Esophagus squamous epithelium (tissue), 5 donors: ENCODE measurements at places on chromosomes 12 and 14. TPM values are rescaled to one million over a fixed set of nuclear protein-coding genes. Genes with fewer than 3 reads are reported as not detected.

ALX1 gene
- total RNA-seq = not detected

GALNT8 gene
- total RNA-seq = not detected

CHMP4A gene
- total RNA-seq = 51.0 TPM

SLC38A1 gene
- total RNA-seq = 88.7 TPM

RNASE3 gene
- not detected for total RNA-seq

LRRC10 gene
- not detected for total RNA-seq

KRT78 gene
- total RNA-seq = 481 TPM

TAS2R7 gene
- total RNA-seq = 0.40 TPM

CCDC60 gene
- 1.3 TPM for total RNA-seq

CLEC6A gene
- not detected for total RNA-seq

ACOT4 gene
- 0.48 TPM for total RNA-seq

PTPN6 gene
- 11.0 TPM for total RNA-seq

ANKS1B gene
- 1.6 TPM for total RNA-seq

GRCh38 chr12:13628067-13628466 is 353.3 kb downstream of the GRIN2B start:
- DNase-seq = no peak

DNA sequence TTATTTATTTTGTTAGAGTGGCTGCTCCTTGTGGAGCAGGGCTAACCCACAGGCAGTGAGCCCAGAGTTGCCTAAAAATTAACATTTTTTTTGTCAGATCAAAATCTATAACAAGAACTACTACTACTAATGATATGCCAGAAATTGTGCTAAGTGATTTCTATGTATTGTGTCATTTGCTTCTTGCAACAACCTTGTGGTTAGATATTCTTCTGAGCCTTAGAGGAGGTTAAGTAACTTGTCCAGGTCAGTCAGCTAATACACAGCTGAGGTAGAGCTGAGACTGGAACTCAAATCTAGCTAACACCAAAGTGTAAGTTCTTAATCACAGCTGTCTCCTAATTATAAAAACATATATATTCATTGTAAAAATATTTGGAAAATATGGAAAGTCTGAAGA is 29.8 kb downstream of the CFL2 start:
- DNase-seq = no peak

DNA sequence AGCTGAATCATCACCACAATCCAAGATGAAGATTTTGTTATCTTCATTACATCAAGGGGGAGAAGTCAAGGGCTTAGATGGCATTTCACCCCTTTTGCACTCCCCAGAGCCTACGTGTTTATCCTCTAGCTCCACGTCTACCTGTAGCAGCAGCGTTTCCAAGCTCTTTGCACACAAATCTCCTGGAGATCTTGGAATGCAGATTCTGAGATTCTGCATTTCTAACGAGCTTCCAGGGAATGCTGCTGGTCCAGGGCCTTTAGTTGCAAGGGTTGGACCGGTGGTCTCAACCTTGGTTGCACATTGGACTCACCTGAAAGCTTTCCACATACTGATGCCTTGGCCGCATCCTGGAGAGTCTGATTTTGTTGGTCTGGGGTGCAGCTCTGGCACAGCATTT is 49.5 kb upstream of the STON2 start:
- DNase-seq = no peak

DNA sequence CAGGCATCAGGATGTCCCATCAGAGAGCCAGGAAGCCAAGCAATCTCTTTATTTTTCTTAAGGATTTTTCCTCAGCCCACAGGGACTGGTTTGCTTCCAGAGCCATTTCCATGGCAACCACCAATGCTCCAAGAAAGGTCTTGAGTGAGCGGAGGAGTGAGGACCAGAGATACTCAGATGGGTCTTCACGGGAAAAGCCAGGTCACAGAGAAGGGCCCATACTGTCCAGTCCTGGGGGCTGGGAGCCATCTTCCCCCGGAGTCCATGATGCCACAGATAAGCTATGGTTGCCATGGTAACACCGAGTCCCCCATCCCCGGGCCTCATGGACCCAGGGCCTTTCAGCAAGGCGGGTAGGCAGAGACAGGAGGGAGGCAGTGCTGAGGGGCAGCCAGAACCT is 28.6 kb downstream of the CMKLR1 start:
- no peak for DNase-seq

GRCh38 chr14:20332431-20332787 is 670 bp downstream of the CCNB1IP1 start:
- no peak for DNase-seq

GRCh38 chr12:47280543-47281300 is 201.0 kb upstream of the AMIGO2 start:
- no peak for DNase-seq

DNA sequence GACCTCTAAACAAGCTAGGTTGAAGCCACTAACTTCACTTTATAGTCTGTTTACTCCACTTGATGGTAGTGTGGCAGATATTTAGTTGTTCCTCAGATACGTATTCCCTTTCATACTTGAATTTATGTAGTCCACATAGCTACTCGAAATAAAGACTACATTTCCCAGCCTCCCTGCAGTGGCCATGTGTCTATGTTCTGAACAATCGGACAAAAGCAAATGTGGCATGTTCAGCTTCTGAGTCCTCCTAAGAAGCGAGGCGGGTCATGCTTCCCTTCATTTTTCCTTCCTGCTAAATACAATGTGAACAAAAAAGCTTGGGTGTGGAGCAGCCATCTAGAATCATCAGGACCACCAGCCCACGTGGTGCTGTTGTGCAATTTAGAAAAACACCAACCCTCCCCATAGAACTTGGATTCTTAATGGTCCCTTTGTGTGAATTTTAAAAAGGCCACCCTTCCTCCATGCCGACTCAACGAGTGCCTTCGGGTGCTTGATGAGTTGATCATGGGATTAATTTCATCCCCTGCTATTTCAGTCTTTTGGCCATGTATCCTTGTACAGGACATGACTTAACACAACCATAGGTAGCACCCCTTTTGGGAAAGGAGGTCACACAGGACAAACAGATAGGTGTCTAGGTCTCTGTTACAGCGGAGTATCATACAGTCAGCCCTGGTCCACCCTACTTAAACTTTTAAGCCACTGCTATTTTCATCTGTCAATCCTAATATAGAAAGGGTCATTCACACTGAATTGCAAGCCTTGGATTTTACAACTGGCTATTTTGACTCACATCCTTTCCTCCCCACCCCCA is 60.7 kb downstream of the ZFC3H1 start:
- no peak for DNase-seq

DNA sequence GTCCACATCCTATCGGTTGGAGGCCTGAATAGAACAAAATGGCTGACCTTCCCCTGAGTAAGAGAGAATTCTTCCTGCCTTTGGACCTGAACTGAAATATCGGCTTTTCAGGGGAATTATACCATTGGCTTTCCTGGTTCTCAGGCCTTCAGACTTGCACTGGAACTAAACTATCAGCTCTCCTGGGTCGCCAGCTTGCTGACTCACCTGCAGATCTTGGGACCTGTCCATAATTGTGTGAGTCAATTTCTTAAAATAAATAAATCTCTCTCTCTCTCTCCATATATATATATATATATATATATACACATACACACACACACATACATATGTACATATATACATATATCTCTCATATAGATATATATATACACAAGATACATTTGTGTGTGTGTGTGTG is 41.6 kb downstream of the KCNK10 start:
- DNase-seq = no peak

DNA sequence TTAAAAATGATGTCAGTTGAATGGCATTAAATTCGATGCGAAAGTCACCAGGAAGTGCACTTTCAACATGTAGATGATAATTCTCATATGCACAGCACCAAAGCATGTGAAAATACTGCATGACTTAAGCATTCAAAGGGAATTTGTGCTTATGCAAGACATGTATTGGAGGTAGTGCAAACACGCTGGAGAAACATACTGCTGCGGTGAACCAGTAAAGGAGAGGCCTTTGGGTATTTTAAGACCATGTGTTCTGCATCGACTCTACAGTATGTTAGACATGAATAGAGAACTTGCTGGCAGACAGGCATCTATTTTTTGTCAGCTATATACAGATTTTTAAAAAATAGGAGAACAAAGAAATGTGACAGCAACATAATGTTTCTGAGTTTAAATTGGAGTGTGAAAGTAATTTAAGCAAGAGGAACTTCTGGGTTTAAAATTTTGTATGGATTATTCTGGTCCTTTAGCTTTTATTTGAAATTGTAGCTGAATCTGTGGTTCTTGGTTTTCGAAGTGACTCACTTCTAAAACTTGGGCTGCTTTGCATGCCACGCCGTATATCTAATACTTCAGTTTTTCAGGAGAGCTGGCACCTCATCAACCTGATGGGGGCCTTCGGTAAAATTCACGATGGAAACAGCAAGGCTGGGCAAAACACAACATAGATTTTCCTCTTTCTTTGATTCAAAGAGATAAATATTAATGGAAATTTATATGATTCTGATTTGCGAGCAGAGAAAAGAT is 408.7 kb downstream of the APAF1 start:
- no peak for DNase-seq

GRCh38 chr12:122190842-122191668 is 8.1 kb downstream of the LRRC43 start:
- DNase-seq = no peak

GRCh38 chr14:33030386-33030785 is 91.7 kb downstream of the NPAS3 start:
- no peak for DNase-seq

GRCh38 chr12:120181991-120182631 is 12.4 kb downstream of the GCN1 start:
- no peak for DNase-seq

GRCh38 chr12:119819322-119819721 is 57.8 kb downstream of the CIT start:
- DNase-seq = no peak

DNA sequence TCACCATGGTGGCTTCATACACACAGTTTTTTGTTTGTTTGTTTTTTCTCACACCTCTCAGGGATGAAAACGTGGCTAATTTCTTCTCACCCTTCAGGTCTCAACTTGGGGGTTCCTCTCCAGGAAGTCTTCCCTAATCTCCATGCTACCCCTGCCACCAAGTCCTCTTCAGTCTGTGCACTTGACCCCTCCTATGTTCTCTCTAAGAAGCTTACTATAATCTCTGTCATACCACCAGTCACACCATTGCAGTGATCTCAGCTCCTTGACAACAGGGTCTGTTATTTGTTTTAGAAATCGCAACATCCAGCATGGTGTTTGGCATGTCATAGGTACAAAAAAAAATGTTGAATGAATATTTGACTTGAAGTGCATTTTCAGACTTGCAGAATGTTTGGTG is 83.4 kb downstream of the PRORP start:
- DNase-seq = no peak

DNA sequence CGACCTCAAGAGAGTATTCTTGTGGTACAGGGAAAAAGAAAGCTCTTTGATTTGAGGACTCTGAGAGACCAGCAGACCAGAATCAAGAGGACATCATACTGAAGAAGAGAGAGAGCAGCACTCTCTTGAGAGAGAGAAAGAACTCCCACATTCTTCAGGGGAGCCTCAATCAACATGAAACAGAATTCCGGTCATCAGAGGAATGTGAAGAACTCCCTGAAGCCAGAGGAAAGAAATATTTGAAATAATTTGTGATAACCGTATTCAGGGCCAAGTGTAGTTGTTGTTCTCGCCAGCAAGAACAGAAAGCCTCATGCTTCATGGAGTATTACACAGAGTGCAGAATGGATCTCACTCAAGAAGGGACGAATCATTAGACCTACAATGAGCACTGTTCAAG is 363.8 kb upstream of the TMEM132C start:
- DNase-seq = no peak

DNA sequence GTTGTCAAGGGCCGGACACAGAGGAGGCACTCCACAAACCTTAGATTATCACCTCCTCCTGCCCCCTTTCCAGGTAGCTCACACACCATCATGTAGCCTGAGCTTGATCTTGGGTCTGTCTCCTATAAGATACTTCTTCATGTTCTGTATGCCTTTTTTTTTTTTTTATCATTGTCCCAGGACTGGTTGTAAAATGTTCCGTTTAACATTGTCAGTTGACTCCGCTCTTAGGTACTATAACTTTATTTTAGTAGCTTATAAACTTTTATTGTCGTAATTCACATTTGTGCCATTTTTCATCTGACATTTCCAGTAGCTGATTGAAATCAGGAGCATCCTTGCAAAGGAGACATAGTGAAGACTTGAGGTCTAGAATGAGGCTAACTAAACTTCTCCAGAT is 79.9 kb downstream of the SLC15A5 start:
- DNase-seq = no peak

DNA sequence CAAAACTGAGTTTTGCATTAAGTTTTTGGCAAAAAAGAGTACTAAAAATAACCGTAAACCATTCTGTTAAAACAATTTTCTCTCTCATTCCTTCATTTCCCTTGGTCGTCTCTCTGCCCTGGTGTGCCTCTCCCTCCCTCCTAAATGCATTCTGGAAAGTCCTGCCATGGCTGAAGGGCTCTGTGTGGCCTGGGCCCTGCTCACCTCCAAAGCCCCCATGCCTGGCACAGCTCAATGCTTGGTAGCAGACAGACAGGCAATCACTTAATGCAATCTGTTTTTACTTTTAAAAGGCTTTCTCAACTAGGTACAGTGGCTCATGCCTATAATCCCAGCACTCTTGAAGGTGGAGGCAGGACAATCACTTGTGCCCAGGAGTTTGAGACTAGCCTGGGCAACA is 47.8 kb downstream of the CDC42BPB start:
- no peak for DNase-seq

DNA sequence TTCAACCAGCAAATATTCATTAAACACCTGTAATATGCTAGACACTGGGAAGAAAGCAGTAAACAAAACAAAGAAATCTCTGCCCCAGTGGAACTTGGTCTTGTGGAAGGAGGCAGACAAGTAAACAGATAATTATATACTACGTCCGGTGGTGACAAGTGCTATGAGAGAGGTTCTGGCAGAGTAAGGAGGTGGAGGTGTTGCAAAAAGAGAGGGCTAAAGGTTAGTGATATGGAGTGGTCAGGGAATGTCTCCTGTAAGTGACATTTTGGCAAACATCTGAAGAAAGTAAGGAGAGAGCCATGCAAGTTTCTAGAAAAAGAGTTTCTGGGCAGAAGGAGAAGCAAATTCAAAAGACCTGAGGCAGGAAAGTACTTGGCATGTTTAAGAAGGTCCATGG is 73.4 kb downstream of the RIC8B start:
- no peak for DNase-seq

GRCh38 chr14:61213920-61214319 is 67.2 kb downstream of the TMEM30B start:
- DNase-seq = no peak

DNA sequence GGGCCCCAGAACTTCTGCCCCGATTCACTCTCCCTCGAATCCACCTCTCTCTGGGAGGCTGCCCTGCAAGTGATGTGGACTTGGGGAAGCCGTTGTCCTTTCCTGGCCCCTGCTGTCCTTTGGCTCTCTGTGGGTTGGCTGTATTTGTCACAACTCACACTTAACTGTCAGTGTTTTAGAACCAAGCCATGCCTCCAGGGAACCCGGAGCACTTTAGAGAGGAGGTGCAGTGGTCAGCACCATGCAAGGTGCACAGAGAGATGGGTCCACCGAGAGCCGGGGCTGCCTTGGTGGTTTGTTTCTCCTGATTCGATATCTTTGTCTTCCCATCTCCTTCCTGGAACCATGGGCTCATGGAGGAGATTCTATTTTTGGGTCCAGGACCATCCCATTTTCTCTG is 129.5 kb upstream of the RTL1 start:
- no peak for DNase-seq

GRCh38 chr14:58865514-58866281 is 227.9 kb downstream of the DACT1 start:
- no peak for DNase-seq
